Fibroblast of skin of abdomen (primary cell): ENCODE measurements at places on chromosomes 2 and 18.

- peak; percentile 10 for DNase-seq
These were observed 61.3 kb downstream of the GDF7 start for GRCh38 chr2:20728114-20728758.

GRCh38 chr18:56314396-56314795 lies 324.0 kb downstream of the TXNL1 start:
- DNase-seq: peak; percentile 70

DNA sequence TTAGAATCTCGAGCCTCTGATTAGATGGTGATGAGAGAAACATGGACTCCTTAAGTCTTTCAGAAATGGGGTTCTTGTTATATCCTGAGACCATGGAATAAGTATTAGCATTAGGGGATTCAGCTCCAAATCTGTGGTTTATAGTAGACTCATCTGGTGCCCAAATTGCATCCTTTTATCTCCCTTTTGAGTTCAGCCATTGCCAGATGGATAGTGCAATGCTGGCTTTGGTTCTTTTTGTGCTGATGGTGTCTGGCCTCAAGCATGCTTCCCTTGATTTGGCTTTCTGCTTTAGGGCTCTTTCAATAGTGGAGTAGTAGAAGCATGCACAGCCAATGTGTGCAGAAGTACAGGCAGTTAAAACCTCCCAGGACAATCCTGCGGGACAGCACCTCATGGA lies 306.4 kb downstream of the TSN start:
- no peak for DNase-seq

DNA sequence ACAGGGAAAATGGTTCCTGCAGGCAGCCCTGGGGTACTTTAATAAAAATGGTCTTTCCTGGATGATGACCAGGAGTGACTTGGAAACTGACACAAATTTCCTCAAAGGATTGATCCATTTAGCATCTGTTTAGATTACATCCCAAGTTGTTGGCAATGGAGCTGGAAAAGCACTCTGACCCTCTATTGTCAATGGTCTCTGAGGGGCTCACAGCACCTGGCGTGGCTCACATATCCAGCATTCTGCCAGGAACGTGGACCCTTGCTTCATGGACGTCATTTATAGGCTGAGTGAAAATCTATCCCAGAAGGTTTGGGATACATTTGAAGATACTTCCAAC lies 43.8 kb downstream of the SERTAD2 start:
- no peak for DNase-seq

DNA sequence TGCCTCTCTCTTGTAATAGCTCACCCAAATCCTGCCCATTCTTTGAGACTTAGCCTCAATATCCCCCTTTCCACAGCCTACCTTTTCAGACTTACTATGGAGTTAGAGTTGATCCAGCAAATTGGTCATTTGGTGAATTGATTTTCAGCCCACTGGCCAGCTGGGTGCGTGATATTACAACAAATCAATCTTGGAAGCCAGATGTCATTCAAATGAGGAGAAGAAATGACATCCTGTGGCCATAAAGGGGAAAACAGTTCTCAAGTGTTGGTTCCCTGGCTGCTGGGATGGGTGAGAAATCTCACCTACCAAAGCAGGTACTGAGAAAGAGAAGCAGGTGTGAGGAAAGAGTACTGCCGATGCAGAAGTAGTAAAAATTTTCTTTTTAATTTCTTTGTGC lies 36.7 kb upstream of the FOXI3 start:
- DNase-seq: no peak

DNA sequence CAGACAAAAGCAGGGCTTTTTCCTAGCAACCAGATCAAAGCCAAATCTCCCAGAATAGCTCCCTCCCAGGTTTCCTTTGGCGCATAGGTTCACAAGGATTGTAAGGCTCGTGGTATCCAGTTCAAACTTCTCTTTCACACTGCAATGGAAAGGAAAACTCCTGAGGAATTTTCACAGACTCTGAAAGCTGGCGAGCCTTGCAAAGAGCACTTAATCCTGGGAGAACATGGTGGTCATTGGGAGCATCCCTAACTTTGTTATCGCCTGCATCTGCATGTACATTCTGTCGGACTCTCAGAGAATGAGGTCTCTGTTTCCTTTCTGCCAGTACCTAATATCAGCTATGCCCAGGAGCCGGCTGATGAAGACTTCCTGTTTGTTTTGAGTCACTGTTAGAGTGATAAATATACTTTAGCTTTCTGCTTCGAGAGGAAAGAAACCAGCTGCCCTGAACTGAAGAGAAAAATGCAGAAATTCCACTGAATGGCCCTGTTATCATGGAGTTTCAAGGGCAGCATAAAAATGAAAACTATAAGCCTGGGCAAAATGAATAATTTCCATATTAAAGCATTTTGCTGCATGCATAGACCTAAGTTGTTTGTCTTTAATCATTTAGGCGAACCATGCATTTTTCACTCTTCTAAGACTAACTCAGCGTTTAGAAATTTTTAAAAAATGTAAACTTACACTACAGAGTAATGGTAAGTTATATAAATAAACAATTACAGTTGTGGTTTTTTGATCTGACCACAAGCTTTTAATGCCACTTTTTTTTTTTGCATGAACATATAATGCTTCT lies 76.4 kb upstream of the ZEB2 start:
- peak; percentile 17 for DNase-seq

GRCh38 chr2:21279525-21279924 lies 155.8 kb downstream of the TDRD15 start:
- DNase-seq: no peak

DNA sequence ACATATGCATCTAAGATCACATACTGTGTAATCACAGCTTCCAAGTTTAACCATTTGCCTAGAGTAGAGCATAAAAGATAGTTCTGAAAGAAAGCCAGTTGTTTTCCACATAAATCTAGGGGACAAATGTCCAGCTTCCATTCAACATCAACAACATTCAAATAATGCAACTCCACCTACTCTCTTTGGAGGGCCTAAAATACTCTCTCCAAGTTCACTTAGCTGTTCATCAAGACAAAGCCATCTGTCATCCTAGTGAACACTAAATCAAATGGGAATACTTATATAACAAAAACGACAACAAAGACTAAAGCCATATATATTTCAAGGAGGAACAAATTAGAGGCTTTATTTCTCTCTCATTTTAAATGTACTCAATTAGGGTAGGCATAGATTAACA lies 221.5 kb upstream of the CDH2 start:
- DNase-seq: no peak

- peak; percentile 46 for DNase-seq
These were observed 112.1 kb downstream of the NFATC1 start for GRCh38 chr18:79507546-79508480.

GRCh38 chr18:3715231-3716080 lies 265.5 kb downstream of the TGIF1 start:
- DNase-seq: no peak

DNA sequence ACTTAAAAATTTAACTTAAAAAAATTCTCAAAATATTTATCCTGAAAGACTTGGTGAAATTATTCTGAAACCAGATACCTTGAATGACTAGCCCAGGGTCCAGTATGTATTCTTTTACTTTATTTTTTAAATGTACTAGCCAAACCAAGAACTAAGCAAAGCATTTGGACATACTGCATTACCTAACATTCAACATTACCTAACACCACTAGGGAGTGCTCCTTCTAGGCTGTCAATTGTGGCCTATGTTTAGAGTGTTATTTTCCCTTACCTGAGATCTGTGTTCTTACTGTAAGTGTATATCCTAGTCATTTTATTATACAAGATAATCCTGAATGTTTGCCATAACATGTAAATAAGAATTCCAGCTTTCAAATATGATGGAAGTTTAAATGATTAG lies 496.6 kb downstream of the PTPRM start:
- DNase-seq: no peak

- no peak for DNase-seq
These were observed 68.9 kb downstream of the TMEM18 start for GRCh38 chr2:608297-608696.
